ENCODE measurements at places on chromosomes 16 and 17.
A peak's percentile ranks its signal among the peaks of the same experiment; 100 is the strongest.

- no peak for DNase-seq
Measured at GRCh38 chr16:54459509-54460262, 173.1 kb upstream of the IRX3 start.

DNA sequence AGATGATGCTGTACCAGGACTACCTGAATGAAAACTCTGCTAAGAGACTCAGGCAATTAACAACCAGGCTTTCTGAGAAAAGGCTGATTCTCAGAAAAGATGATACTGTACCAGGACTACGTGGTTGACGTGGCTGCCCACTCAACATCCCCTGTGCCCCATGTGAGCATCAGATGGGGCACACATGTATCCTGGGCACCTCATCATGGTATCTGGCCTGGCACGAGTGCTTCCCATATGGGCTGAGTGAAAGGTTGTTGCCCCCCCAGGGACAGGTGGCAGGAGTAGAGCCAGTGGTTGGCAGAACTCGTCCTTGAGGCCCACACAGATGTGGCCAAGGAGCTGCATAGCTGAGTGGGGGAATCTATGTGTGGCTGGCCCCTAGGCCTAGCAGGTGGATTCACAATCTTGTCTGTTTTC lies 3.5 kb upstream of the CES4A start:
- DNase-seq = no peak

DNA sequence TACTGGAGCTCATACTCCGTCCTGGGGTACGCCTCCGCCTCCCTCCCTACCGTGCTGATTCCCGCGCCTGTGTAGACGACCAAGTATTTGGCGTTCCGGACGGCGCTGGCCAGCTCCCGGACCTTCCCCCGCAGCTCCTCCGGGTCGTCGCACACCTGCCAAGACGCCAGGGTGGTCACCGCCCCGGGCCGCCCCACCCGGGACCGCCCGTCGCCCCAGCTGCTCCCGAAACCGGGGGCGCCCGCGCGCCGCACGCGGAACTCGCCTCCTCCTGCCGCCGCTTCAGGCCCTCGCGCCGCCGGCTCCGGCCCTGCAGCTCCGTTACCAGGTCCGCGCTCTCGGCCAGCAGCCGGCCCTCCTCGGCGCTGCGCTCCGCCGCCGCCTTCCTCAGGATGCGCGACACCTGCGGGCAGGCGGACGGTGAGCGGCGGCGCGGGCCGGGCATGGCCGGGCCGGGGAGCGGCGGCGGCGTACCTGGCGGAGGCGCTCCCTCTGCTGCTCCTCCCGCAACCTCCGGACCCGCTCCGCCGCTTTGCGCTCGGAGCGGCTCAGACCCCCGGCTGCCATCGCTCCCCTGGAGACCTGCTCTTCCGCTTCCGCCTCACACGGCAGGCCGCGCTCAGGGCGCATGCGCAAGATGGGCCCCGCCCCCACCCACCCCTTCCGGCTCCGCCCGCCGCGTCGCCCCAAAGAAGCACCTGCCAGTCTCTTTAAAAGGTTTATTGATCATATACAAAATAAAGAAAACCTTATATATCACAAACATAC lies at the start of gene SIRT7:
Gene SIRT7 (minus strand): TSS at position 612 of the 768 bp plus-strand sequence. CDS start 45 bp downstream, at position 567.
- peak; percentile 89 for DNase-seq

GRCh38 chr16:23079675-23080301 lies 69.5 kb downstream of the USP31 start:
- DNase-seq = peak; percentile 75

DNA sequence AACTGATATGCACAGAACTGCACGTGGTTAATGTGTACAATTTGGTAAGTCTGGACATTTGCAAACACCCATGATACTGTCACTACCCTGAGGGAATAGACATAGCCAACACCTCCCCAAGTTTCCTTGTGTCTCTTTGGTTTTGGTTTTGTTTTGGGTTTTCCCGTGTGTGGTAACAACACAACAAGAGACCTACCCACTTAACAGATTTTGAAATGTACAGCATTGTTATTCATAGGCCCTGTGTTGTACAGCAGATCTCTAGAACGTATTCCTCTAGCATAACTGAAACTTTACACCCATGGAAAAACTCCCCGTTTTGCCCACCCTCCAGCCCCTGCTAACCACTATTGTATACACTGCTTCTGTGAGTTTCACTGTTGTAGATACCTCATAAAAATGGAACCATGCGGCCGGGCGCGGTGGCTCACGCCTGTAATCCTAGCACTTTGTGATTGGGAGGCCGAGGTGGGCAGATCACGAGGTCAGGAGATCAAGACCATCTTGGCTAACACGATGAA lies 76.3 kb upstream of the TBC1D3K start:
- no peak for DNase-seq
